ENCODE measurements at places on chromosomes 6 and 20. TPM values are rescaled to one million over a fixed set of nuclear protein-coding genes. Genes with fewer than 3 reads are reported as not detected.

DNA sequence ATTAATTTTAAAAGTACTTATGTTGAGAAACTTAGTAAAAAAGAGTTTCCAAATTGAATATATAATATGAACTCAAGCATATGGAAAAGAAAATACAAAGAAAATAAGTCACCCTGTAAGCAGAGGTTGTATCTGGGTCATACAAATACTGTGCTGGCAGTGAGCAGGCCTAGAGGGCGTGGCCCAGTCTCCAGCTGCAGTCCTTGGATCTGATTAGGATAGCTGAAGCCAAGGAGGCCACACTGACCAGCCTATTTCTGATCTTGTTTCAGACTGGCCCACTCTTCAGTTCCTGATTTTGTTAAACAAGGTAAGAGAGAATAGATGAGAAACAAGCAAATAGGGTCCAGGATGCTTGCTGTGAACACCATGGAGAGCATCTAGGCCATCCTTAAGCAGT, 228.8 kb downstream of the EPM2A start:
- H3K36me3 ChIP-seq = peaks cover 2% of the 10 kb centered on the region
- no peaks in the 10 kb centered on the region for H3K27me3 ChIP-seq
- no peaks in the 10 kb centered on the region for H3K4me1 ChIP-seq
- H3K4me3 ChIP-seq = no peak overlapping the region

DNA sequence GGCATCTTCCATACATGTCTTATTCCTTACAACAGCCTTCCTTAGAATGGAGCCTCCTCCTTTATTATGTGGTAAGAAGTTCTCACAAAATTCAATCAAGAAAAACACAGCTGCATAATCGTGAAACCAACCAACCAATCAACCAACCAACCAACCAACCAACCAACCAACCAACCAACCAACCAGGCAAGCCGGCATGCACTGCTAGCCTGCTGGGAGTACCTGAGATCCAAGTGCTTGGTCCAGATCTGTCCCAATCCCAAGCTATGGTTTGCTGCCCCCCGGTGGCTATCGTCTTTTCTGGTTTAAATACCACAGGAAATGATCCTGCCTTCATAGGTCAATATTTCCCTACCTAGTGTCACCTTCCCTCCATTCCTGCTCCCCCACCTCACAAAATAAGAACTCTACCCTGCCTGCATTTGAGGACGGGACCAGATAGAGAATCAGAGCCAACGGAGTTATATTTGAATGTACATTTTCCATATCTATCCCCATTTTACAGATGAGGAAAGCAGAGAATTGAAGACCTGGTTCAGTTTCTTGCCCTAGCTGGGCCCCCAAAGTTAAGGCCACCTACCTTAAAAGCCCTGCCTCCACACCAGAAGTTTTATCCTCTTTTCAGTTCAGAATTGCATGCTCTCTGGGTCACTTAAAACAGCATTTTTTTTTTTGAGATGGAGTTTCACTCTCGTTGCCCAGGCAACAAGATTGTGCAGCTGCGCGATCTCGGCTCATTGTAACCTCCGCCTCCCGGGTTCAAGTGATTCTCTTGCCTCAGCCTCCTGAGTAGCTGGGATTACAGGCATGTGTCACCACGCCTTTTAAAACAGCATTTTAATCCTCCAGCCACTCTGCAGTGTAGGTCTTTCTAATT, 27.1 kb downstream of the RAB44 start:
- H3K27ac ChIP-seq = no peak overlapping the region
- no peaks in the 10 kb centered on the region for H3K27me3 ChIP-seq
- peak; percentile 85 for DNase-seq
- H3K36me3 ChIP-seq = no peaks in the 10 kb centered on the region

GRCh38 chr6:842141-842540, 149.2 kb upstream of the EXOC2 start:
- DNase-seq = no peak
- H3K27ac ChIP-seq = no peak overlapping the region
- H3K4me3 ChIP-seq = no peak overlapping the region
- no peaks in the 10 kb centered on the region for H3K4me1 ChIP-seq
- H3K27me3 ChIP-seq = peaks cover 34% of the 10 kb centered on the region

GRCh38 chr20:38770546-38770945, 22.3 kb downstream of the ACTR5 start:
- no peak overlapping the region for H3K27ac ChIP-seq
- no peaks in the 10 kb centered on the region for H3K27me3 ChIP-seq
- H3K4me1 ChIP-seq = no peaks in the 10 kb centered on the region

DNA sequence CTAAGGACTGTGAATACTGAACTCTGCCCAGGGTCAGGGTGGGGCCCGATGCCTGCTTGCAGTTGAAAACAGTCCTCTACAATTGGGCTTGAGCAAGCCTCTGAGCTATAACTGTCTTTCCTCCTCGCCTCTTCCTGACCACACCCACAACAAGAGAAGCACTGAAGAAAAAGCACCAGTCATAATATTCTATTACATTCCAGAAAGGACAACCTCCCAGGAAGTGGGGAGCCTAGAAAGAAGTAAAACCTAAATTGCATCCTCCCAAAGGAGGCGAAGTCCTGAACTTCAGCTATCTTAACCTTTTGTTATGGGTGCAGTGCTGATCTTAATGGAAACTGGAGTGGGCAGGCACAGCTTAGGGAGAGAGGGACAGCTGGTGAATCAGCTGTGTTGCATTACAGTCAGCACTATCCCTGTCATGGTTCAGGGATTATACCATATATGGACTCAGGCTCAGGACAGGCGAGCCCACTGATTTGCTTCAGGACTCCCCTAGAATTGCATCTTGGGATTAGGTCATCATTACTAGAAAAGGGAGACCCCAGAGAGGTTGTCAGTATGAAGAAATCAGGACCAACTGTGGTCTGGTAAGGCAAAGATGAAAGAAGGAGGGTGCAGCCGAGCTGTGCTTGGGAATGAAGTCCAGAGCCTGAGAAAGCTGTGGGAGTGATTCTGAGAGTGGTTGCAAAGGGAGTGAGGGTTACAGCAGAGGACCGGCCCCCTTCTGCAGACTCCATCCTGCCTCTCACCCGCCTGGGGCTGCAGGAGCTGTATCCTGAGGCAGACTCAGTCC, 18.3 kb upstream of the TRAM2 start:
- peaks cover 5% of the 10 kb centered on the region for H3K4me1 ChIP-seq
- no peaks in the 10 kb centered on the region for H3K27me3 ChIP-seq
- no peak overlapping the region for H3K4me3 ChIP-seq
- no peak for DNase-seq
- H3K36me3 ChIP-seq = no peaks in the 10 kb centered on the region

DNA sequence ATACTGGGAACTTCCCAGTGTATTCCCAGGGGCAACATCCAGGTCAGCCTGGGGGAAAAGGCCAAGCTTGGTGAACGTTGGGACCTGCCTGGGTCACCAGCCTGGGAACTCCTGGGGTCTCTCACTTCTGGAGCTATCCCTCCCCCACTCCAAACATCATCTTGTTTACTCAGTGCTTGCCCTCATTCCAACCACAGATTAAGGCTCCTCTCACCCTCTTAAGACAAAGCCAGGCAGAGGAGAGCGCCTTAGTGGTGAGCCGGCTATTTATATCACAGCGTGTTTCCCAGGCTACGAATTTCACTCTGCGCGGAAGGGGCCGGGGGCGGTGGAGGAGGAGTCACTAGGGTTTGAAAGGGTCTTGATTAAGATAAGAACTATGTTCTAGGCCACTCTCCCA, 12.1 kb downstream of the PRPH2 start:
- H3K4me3 ChIP-seq = no peak overlapping the region
- H3K27ac ChIP-seq = no peak overlapping the region
- peak; percentile 16 for DNase-seq
- H3K4me1 ChIP-seq = peaks cover 3% of the 10 kb centered on the region

GRCh38 chr6:160959726-160960435, 31.7 kb upstream of the MAP3K4 start:
- no peak for DNase-seq
- H3K4me1 ChIP-seq = no peaks in the 10 kb centered on the region
- H3K27me3 ChIP-seq = peaks cover 14% of the 10 kb centered on the region

GRCh38 chr20:44314870-44315269, 3.9 kb upstream of the FITM2 start:
- peaks cover 8% of the 10 kb centered on the region for H3K4me1 ChIP-seq
- peaks cover 2% of the 10 kb centered on the region for H3K36me3 ChIP-seq
- H3K27me3 ChIP-seq = no peaks in the 10 kb centered on the region
- H3K27ac ChIP-seq = no peak overlapping the region

GRCh38 chr6:21132856-21133838, 460.4 kb upstream of the SOX4 start:
- DNase-seq = no peak
- H3K27me3 ChIP-seq = no peaks in the 10 kb centered on the region
- H3K4me1 ChIP-seq = no peaks in the 10 kb centered on the region

DNA sequence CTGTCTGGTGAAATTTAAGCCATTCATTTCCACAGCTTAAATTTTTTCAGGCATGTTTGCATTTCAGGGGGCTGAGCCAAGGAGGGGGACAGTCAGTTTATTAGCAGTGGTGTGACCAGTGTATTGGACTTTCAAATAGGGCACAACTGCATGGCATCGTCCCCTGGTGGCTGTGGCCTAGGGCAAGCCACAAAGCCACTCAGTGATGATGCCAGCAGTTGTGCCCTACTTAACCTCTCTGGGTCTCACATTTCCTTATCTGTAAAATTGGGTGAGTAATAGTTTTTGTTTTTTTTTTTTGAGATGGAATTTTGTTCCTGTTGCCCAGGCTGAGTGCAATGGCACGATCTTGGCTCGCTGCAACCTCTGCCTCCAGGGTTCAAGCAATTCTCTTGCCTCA, 48.0 kb downstream of the CDC5L start:
- peaks cover 22% of the 10 kb centered on the region for H3K4me1 ChIP-seq
- H3K4me3 ChIP-seq = no peak overlapping the region
- H3K27ac ChIP-seq = no peak overlapping the region
- DNase-seq = no peak
- H3K36me3 ChIP-seq = peaks cover 55% of the 10 kb centered on the region
- no peaks in the 10 kb centered on the region for H3K27me3 ChIP-seq

DNA sequence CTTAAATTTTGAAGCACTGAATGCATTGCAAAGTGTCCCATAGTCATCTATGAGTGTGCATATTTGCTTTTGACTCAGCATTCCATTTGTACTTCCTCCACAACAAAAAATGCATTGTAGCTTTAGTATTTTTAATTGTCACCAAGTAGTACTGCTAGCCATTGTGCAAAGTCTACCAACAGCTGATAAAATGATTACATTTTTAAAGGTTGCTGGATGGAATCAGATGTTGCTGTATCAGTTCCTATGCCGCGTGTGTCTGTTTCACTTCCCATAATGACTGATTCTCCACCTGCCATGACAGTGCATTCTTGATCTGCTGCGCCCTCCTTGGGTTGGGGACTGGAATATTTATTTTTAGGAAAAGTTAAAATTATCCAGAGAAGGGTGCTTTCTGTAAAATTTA, 41.2 kb downstream of the SLX4IP start:
- H3K36me3 ChIP-seq = peaks cover 3% of the 10 kb centered on the region
- no peak overlapping the region for H3K27ac ChIP-seq
- peaks cover 16% of the 10 kb centered on the region for H3K4me1 ChIP-seq
- H3K4me3 ChIP-seq = no peak overlapping the region
- H3K27me3 ChIP-seq = no peaks in the 10 kb centered on the region
- peak; percentile 9 for DNase-seq

- no peak overlapping the region for H3K4me3 ChIP-seq
- H3K4me1 ChIP-seq = peaks cover 36% of the 10 kb centered on the region
- no peak overlapping the region for H3K27ac ChIP-seq
- no peak for DNase-seq
- peaks cover 13% of the 10 kb centered on the region for H3K27me3 ChIP-seq
These were observed 19.2 kb upstream of the PTGIS start for GRCh38 chr20:49587111-49587570.

GRCh38 chr6:56334937-56335336, 87.6 kb upstream of the COL21A1 start:
- no peaks in the 10 kb centered on the region for H3K36me3 ChIP-seq
- no peaks in the 10 kb centered on the region for H3K4me1 ChIP-seq
- no peak for DNase-seq

DNA sequence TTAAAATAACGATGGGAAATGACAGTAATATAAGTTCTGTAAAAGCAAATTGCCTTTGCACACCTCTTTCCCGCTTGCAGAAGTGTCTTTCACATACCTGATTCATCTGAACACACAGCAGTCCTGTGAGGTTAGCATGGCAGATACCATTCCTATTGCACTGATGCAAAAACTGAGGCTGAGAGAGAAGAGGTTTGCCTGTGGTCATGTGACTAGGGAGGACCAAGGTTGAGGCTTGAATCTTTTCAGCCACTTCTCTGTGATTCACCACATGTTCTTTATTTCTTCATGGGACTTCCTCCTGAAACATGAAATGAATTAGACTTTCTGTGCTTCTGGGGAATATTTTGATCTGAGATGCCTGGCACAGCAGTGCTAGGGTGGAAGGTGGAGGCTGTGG, 92.9 kb downstream of the VEGFA start:
- no peaks in the 10 kb centered on the region for H3K4me1 ChIP-seq
- DNase-seq = no peak
- H3K36me3 ChIP-seq = no peaks in the 10 kb centered on the region
- no peak overlapping the region for H3K27ac ChIP-seq
- no peak overlapping the region for H3K4me3 ChIP-seq

DNA sequence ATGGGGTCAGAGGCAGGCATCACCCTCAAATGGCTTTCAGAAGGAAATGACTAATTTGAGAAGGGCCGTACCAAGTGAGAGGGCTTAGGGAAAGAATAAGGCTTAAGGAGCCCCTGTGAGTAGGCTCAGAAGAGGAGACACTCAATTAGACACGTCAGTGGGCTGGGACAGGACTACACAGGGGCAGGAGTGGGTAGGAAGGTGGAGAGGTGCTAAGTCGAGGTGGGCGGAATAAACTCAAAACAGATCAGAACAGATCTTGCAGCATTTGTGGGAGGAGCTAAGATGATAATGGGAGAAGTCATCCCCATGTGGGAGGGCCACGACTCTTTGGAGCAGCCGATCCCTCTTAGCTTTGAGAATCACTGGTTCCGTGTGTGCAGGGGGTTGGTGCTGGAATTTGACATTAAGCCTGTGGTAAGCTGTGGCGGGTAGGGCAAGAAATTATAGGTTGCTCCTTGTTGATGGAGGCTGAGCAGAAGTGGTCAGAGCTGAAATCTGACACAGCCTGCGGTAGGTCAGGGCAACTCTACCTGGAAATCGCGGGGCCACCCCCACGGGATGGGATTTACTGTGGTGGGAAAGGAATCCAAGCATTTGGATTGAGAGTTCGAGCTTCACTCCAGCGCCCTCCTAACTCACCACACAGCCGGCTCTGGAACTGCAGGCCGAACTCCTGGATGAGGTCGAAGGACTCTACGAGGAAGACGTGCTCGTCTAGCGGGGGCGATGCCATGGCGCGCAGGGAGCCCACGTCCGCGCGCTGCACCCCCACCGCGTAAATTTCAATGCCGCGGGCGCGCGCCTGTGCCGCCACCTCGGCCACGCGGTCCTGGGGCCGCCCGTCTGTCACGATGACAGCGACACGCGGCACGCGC, 2.8 kb upstream of the RBPJL start:
- H3K27me3 ChIP-seq = peaks cover 44% of the 10 kb centered on the region
- H3K27ac ChIP-seq = no peak overlapping the region
- H3K4me3 ChIP-seq = no peak overlapping the region
- H3K4me1 ChIP-seq = peaks cover 24% of the 10 kb centered on the region
- H3K36me3 ChIP-seq = no peaks in the 10 kb centered on the region

GRCh38 chr6:159089443-159089842, 44.7 kb upstream of the TAGAP start:
- peaks cover 7% of the 10 kb centered on the region for H3K36me3 ChIP-seq
- H3K27me3 ChIP-seq = no peaks in the 10 kb centered on the region
- no peak for DNase-seq
- H3K4me1 ChIP-seq = peaks cover 67% of the 10 kb centered on the region
- no peak overlapping the region for H3K4me3 ChIP-seq

GRM1 gene
- total RNA-seq = not detected

SYNDIG1 gene
- not detected for total RNA-seq

RNF146 gene
- total RNA-seq = 12.5 TPM

EPPIN gene
- not detected for total RNA-seq

CNR1 gene
- total RNA-seq = not detected

PPP1R14C gene
- 0.65 TPM for total RNA-seq

SLC24A3 gene
- not detected for total RNA-seq

SCUBE3 gene
- not detected for total RNA-seq
